HFFc6 (cell line): ENCODE measurements at places on chromosomes 5 and 9.

DNA sequence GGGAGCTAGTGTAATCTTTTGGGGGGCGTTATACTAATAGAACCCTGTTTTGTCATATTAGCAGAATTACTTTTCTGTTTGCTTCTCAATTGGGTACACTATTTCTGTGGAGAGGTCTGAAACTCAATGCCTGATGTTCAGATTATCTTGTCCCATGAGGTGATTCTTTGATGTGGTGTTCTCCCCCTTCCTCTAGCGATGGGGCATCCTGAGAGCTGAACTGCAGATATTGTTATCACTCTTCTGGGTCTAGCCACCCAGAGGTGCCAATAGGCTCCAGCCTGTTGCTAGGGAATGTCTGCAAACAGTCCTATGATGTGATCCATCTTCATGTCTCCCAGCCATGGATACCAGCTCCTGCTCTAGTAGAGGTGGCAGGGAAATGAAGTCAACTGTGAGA, 233.1 kb upstream of the RASA1 start:
- H3K27me3 ChIP-seq = no peaks in the 10 kb centered on the region
- DNase-seq = no peak

DNA sequence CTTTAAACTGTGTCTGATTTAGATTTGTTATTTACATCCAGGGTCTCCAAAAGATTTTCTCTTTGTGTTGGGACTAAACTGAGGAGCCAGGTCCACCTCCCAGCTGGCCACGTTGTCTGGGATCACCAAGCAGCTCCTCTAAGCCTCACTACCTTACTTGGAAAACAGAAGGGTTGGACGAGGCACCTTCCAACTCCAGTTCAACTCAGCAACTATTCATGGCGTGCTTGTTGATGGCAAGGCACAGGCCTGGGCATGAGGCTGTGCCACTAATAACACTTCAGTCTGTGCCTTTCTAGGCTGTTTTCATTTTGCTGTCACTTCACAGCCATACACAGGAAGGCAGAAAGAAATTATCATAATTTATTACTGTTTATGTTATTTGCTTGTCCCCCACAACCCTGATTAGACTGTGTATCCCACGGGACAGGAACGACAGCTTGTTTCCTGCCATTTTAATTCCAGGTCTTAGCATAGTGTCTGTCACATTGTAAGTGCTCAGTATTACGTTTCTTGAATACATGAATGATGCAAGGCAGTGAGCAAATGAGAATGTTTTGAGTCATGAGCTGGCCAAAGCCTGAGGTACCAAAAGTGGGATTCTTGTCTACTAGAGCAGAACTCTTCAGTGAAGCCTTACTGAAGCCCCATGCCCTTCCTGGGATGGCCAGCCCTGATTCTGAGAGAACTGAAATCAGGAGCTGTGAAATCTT, 125.8 kb downstream of the GALNT10 start:
- H3K4me1 ChIP-seq = peaks cover 47% of the 10 kb centered on the region
- H3K36me3 ChIP-seq = peaks cover 20% of the 10 kb centered on the region
- H3K4me3 ChIP-seq = no peak overlapping the region
- H3K27me3 ChIP-seq = peaks cover 3% of the 10 kb centered on the region; the same call in 1 of the 2 replicates
- DNase-seq = no peak

- no peak for DNase-seq
- H3K27me3 ChIP-seq = peaks cover 28% of the 10 kb centered on the region
- H3K4me1 ChIP-seq = no peaks in the 10 kb centered on the region
These were observed 272.0 kb downstream of the HSPA4 start for GRCh38 chr5:133323494-133324457.

DNA sequence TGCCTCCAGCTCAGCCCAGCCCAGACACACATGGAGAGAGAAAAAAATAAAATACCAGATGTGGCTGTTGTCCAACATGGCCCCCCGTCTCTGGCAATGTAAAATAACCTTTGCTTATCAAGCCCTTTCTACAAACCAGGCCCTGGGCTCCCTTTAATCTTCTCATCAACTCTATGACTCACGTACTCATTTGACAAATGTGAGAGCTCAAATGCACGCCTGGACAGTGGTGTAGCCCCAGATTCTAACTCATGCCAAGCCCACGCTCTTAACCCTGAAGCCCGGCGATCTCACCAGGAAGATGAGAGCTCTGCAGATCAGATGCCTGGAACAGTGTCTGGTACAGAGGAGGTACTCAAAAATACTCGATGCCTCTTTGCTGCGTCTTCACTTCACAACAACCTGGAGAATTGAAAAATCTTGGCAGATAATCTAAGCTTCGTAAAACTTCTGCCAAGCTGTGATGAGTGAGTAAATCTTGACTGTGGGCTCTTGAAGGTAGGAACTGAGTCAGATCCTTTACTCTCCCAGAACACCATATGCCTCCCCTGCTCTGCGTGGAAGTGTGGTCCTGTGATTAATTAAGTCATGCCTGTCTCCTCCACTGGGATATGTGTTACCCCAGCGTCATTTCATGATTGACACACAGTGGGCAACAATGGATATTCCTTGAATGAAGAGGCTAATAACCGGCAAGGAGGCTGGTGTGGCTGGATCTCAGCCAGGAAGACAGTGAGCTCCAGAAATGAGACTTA, 102.0 kb upstream of the FSTL4 start:
- peaks cover 5% of the 10 kb centered on the region; the same call in 1 of the 2 replicates for H3K27me3 ChIP-seq
- no peaks in the 10 kb centered on the region for H3K36me3 ChIP-seq
- no peak overlapping the region for H3K27ac ChIP-seq
- no peak for DNase-seq
- H3K4me3 ChIP-seq = no peak overlapping the region

DNA sequence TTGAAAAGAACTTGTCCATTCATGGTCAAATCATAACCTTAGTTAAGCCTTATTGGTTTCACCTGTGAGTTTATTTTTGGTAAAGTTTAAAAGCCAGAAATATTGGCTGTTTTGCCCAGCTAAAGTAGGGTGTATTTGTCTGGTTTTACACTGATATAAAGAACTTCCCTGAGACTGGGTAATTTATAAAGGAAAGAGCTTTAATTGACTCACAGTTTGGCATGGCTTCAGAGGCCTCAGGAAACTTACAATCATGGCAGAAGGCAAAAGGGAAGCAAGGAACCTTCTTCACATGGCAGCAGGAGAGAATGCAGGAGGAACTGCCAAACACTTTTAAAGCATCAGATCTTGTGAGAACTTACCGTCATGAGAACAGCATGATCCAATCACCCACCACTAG, 55.3 kb downstream of the JAKMIP2 start:
- H3K27me3 ChIP-seq = no peaks in the 10 kb centered on the region
- H3K4me3 ChIP-seq = no peak overlapping the region
- H3K27ac ChIP-seq = no peak overlapping the region

DNA sequence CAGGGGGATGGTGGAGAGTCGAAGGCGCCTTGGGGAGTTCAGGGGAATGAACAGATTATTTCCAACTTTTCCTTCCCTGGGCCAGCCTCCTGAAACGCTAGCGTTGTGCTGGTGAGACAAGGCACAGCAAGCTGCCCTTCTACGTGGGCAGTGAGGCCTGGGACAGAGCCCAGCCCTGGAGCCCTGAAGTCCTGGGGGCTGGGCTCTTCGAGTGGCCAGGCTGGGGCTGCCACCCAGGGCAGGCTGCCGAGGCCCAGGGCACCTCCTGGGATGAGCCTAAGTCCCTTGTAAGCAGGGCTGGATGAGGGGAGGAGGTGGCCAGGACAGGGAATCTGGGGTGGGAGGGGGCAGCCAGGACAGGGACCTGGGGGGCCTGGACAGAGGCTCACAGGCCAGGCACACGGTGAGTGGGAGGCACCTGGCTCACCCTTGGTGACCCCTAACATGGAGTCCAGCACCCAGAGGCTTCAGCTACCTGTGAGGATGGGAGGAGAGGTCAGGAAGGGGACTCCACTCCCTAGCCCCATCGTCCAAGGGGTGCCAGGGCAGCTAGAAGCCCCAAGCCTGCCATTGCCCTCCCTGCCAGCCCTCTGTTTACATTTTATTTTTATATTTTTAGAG, 1.3 kb upstream of the LCN12 start:
- peak overlapping the region; percentile 79 for H3K4me3 ChIP-seq
- H3K27ac ChIP-seq = no peak overlapping the region
- DNase-seq = no peak
- no peaks in the 10 kb centered on the region for H3K36me3 ChIP-seq
- H3K27me3 ChIP-seq = peaks cover 2% of the 10 kb centered on the region
- H3K4me1 ChIP-seq = peaks cover 5% of the 10 kb centered on the region; the same call in 1 of the 2 replicates

DNA sequence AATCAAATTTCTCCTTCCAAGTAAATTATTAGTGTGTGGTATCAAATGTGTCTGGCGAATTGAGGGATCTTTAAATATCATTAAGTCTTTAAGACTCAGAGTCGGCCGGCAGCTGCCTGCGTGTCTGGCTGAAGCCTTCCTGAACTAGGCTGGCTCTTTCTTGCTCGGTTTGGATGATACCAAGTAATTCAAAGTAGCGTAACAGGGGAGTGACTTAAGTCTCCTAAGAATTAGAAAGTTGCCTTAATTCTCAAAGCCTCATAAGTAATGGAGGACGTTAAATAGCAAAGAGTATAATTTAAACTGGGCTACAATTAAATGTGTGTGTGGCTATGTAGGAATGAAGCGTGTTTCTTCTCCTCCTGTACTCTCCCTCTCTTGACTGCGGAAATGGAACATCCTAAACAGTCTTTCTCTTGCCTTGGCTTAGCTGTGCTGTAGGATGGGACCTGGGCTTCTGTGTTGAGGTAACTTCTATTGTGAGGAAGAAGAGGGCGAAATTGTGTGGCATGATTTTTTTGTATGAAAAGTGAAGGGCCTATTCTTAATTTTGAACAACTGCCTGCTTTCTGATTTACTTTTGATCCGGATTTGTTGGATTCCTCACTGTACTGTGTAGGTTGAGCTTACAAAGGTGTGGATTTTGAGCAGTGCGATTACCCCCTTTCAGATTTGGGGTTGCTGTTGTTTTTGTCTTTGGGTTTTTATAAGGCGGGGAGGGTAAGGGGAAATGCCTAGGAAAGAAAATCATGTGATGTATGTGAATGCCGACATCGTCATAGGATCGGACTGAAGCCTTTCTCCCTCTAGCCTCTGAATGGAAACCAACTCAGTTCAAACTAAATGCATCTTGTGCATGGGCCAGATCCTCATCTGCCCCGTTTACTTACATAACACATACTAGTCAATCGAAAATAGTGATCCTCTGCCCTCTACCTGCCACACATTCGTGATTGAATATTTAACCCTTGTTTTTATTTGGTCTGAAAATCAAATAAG, 29.9 kb downstream of the CPEB4 start:
- peaks cover 5% of the 10 kb centered on the region for H3K4me1 ChIP-seq
- DNase-seq = peak; percentile 78
- H3K36me3 ChIP-seq = no peaks in the 10 kb centered on the region
- H3K27me3 ChIP-seq = no peaks in the 10 kb centered on the region
- H3K4me3 ChIP-seq = no peak overlapping the region
- no peak overlapping the region for H3K27ac ChIP-seq
